ENCODE measurements at places on chromosomes 6 and 20. TPM values are rescaled to one million over a fixed set of nuclear protein-coding genes. Genes with fewer than 3 reads are reported as not detected.

DNA sequence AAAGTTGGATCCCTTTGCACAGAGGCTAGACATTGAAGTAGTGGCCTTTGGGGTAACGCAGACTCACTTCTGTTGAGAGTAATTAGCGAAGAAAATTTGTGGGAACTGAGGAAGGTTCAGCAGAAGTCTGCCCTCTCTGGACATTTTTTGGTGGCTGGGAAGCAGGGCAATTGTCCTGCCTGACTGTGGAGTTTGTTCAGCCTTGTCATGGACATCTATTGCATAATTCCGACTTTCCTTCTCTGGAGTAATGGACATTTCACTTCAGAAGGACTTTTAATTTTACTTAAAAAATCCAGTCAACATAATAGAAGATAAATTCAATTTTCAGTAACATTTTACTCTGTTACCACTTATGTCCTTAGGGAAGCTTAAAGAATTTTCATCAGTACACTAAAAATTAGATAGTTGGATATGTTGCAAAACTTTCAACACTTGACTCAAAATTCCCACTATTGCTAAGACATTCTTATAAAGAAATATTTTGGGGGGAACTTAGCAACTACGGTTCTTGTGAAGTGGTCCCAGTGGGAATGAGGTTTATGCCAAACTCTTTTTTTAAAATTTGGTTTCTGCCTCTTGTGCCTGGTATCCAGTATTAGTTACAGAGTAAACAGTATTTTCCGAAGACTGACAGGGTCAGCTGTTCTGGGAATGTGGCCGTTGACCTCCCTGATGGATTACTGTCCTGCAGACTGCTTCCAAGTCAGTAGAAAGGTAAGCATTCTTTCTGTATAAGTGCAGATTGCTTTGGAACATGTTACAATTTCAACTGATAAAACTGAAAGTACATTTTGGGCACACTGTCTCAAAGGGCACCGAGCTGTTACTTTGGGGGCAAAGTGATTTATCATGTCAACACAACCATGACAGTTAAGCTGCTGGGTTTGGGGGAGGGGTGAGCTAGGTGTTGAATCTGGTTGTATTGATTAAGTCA is 100.6 kb upstream of the MLIP start:
- H3K27ac ChIP-seq: no peak overlapping the region
- no peaks in the 10 kb centered on the region for H3K4me1 ChIP-seq
- no peak overlapping the region for H3K4me3 ChIP-seq
- H3K36me3 ChIP-seq: no peaks in the 10 kb centered on the region

SIRPD gene
- 1.5 TPM for total RNA-seq

DNA sequence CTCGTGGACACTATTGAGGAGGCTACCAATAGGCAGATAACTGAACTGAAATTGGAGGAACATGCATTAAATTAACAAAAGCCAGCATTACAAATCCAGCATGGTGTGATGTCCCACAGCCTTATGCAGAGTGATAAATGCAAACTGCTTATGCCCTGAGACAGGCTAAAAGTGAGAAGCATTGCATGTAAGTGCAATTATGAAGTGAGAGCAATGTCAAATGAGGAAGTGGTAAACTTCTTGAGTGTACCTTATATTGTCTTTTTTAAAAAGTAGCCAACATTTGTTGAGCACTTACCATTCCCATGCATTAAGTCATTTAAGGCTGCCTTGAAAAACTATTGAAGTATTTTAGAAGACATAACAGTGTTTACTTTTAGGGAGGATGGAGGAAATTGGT is 212.2 kb downstream of the TBC1D7 start:
- H3K27me3 ChIP-seq: no peaks in the 10 kb centered on the region
- peaks cover 6% of the 10 kb centered on the region for H3K4me1 ChIP-seq
- no peak overlapping the region for H3K27ac ChIP-seq
- no peak overlapping the region for H3K4me3 ChIP-seq

DNA sequence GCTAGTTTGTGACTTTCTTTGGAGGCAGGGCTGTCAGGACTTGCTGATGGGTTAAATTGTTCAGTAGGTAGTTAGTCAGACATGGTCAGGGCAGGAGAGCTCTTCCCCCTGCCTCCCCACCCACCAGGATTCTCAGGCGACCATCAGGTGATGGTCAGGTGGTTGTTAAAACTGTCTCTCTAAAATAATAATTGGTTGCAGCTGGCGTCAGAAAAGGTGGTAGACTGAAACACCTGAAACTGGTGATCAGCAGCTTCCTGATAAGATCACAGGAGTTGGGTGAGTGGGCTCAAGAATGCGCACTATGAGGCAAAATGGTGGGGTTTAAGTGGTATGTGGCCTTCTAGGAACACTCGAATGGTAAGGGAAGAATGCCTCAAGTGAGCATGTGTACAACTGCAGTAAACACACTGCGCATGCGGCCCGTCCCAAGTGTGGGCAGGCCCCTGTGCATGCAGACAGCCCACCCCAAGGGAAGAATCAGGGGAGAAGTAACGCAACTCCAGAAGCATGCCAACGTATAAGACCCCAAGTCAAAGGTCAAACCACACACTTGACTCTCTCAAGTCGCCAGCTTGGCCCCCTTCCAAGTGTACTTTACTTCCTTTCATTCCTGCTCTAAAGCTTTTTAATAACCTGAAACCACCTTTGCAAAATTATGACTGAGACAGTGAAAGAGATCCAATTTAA is 7.9 kb upstream of the BLCAP start:
- no peaks in the 10 kb centered on the region for H3K36me3 ChIP-seq
- no peak overlapping the region for H3K27ac ChIP-seq
- peaks cover 4% of the 10 kb centered on the region for H3K27me3 ChIP-seq
- no peak for DNase-seq
- H3K4me1 ChIP-seq: peaks cover 8% of the 10 kb centered on the region

DNA sequence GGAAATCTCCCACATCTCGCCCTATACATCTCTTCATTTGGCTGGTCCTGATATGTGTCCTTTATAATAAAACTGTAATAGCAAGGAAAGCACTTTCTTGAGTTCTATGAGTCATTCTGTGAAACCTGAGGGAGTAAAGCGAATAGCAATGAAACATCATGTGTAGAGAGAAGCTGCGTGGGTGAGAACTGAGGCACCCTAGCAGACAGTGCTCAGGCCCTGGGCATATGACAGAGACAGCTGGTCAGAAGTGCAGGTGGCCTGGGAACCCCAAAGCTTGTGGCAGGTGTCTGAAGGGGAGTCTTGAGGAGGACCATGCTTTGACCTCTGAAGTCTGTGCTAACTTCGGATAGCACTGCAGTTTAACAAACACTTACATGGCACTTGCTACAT is 1.3 kb upstream of the BLOC1S5 start:
- no peaks in the 10 kb centered on the region for H3K27me3 ChIP-seq
- peaks cover 16% of the 10 kb centered on the region for H3K4me1 ChIP-seq
- H3K27ac ChIP-seq: no peak overlapping the region

GRM1 gene
- total RNA-seq: 0.09 TPM
